ENCODE measurements at places on chromosomes 3 and 15. TPM values are rescaled to one million over a fixed set of nuclear protein-coding genes. Genes with fewer than 3 reads are reported as not detected.
A peak's percentile ranks its signal among the peaks of the same experiment; 100 is the strongest.

DNA sequence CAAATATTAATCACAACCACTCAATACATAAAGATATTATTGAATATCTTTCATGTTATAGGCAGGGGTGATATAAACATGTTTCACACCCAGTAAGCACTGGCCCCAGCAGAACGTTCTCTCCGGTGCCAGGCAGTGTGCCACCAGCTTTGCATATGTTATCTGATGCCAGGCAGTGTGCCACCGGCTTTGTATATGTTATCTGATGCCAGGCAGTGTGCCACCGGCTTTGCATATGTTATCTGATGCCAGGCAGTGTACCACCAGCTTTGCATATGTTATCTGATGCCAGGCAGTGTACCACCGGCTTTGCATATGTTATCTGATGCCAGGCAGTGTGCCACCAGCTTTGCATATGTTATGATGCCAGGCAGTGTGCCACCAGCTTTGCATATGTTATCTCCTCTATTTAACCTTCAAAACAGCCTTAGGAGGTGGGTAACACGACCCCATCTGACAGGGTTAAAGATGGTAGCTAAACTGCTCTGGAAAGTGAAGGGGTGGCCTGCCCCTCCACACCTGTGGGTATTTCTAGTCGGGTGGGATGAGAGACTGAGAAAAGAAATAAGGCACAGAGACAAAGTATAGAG is 6.9 kb downstream of the MUC20 start:
- peak; percentile 49 for DNase-seq

DNA sequence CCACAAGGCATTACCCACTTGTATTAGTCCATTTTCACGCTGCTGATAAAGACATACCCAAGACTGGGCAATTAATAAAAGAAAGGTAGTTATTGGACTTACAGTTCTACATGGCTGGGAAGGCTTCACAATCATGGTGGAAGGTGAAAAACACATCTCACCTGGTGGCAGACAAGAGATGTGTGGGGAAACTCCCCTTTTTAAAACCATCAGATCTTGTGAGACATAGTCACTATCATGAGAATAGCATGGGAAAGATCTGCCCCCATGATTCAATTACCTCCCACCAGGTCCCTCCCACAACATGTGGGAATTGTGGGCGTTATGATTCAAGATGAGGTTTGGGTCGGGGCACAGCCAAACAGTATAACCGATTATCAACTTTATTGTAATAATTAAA is 17.0 kb upstream of the CMC1 start:
- no peak for DNase-seq

TIMP4 gene
- total RNA-seq = 13.2 TPM

DNA sequence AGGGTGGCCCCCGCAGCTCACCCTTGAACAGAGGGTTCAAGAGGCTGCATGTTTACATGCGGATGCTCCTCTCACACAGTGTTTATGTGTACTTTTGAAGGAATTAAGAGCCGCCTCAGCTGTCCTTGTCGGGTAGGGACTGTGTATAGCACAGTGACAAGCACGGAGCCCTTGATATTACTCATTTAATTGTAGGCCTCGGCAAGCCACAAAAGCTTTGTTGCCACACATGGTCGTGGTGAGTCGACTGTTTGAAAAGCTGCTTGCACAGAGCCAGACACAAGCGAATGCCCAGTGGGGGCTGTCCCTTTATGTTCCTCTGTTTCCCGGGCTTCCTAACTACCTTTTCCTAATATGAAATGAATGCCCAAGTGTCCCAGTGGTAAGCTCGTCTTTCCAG is 4.5 kb downstream of the ESYT3 start:
- no peak for DNase-seq

DNA sequence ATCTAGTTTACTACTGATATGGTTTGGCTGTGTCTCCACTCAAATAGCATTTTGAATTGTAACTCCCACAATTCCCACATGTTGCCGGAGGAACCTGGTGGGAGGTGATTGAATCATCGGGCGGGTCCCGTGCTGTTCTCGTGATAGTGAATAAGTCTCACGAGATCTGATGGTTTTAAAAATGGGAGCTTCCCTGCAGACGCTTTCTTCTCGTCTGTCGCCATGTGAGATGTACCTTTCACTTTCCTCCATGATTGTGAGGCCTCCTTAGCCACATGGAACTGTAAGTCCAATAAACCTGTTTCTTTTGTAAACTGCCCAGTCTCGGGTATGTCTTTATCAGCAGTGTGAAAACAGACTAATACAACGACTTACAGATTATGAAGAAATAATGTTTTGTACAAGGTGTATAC is 35.6 kb upstream of the PYDC2 start:
- no peak for DNase-seq

ERC2 gene
- 1.7 TPM for total RNA-seq

MYD88 gene
- total RNA-seq = 25.0 TPM

GRCh38 chr3:194691481-194692283 is 6.0 kb downstream of the FAM43A start:
- peak; percentile 54 for DNase-seq

DNA sequence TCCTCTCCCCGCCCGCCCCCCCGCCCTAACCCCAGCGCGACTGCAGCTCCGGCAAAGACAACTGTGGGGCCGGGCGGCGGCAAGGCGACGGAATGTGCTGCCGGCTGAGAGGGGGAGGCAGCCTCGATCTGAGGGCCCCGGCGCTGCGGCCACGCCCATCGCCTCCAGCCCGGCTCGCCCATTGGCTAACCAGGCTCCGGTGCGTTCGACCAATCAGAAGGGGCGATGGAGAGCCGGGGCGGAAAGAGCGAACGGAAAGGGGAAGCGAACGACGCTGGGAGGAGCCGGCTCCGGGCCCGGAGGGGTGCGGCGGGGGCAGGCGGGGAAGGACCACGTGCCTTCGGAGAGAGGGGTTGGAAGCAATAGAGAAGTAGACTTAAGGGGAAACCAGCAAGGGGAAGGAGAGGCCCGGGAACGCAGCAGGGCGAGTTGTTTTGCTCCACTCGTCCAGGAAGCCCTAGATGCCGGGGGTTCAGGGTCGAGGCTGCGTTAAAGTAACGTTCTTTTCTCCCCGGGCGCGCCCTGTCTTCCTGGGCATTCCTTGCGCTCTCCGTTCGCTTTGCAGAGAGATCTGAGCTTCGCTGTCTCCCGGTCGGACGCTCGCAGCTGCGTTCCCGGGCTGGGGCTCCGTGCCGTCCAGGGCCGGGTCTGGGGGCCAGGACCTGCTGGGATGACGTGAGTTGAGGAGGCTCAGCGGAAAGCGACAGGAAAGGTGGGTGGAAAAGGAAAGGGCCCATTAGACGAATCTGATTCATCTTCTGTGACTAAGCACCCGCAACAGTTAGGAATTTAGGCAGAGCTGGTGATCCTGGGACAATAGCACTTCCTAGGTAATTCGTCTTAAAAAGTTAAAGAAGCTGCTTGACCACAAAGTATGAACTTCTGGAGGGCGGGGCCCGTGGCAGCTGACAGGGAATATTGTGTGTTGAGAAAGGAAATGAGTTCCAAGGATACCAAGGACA is at the start of gene KPNA4:
Gene KPNA4 (minus strand): TSS at position 130 of the 962 bp plus-strand sequence. CDS start 289 bp downstream, outside the sequence.
- DNase-seq = peak; percentile 99

NR1I2 gene
- not detected for total RNA-seq

EBLN2 gene
- 8.3 TPM for total RNA-seq

GRCh38 chr3:55205990-55206389 is 278.1 kb upstream of the LRTM1 start:
- DNase-seq = no peak

- no peak for DNase-seq
Observed at GRCh38 chr15:26698555-26698954, 74.3 kb downstream of the GABRB3 start.

CD96 gene
- total RNA-seq = 1.7 TPM

- no peak for DNase-seq
Observed at GRCh38 chr15:44753345-44753744, 17.0 kb downstream of the TRIM69 start.

DNA sequence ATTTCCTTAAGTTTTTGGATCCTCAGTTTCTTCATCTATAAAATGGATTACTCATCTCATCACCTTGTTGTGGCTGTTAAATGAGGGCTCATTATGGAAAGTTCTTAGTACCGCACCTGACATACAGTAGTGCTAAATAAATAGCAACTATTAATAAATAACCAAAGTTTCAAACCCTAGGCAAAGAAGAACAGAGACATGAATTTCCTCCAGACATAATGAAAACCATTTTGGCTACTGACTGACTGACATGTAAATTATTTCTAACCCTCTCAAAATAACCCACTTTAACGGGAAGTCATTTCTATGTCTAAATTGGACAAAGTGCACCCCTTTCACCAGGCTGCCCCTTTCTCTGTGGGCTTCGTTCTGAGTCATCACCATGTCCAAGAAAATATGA is 17.4 kb upstream of the KLHL6 start:
- no peak for DNase-seq

GRCh38 chr3:123695731-123696640 is 111.1 kb upstream of the HACD2 start:
- no peak for DNase-seq

CHRNA5 gene
- total RNA-seq = 1.8 TPM

DNA sequence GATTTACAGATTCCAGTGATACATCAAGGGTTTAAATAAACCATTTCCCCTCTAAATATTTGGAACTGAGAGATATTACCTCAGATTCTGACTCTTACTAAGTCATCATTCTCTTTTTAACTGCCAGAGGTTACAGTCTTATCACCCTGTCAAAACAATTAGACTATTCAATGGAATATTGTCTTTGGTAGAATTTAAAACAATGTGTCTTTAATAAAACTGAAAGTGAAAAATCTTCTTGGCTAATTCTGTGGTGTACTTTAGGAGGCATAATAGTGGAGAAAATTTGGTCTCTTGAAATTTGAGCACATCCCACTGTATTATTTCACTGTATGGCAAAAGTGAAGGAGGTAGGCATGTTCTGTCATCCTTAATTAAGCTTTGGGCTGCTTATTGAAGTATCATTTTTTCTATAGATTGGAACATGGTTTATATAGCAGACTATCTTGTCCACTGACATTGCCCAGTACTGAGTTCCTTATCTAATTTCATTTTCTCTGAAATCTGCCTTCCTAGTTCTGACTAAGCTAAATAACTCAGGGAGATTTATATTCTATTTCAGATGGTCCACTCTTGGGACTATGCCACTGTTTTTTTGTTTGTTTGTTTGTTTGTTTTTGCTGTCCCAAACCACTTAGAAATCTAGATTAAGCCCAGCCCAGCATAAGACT is 48.0 kb upstream of the UTS2B start:
- DNase-seq = no peak

GRCh38 chr3:19539518-19540392 is 391.4 kb downstream of the KCNH8 start:
- DNase-seq = no peak

- no peak for DNase-seq
Observed at GRCh38 chr15:24878153-24878552, 76.6 kb upstream of the SNRPN start.

DNA sequence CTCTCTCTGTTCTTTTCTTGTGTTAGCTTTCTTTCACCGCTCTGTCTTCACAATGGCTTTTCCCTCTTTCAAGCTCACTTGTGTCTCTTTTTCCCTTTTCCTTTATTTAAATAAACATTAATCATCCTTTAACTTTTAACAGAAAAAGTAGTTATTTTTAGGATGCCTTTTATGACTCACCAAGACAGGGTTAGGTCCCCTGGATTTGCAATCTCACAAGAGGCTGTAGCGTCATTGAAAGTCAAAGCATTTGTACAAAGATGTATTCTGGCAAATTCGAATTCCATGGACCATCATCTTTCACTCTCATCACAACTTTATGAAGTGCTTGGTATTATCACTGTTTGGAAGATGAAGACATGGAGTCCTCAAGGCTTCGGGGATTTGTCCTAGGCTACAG is 34.8 kb upstream of the MCTP2 start:
- DNase-seq = no peak

DNA sequence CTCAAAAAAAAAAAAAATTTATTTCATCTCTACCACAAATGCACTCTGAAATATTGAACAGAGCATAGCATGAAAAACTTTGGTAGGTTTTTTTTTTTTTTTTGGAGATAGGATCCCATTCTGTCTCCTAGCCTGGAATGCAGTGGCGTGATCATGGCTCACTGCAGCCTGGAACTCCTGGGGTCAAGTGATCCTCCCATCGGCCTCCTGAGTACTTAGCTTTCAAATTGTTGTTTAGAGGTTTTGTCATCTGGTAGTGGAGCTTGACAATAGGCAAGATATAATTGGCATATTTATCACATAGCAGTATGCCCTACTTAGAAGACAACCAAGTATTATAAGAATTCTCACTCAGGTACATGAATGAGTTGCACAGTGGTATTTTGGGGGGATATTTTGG is 234.2 kb upstream of the ST8SIA2 start:
- no peak for DNase-seq

GRCh38 chr3:111737706-111738086 is 121.4 kb upstream of the PHLDB2 start:
- DNase-seq = no peak

DNA sequence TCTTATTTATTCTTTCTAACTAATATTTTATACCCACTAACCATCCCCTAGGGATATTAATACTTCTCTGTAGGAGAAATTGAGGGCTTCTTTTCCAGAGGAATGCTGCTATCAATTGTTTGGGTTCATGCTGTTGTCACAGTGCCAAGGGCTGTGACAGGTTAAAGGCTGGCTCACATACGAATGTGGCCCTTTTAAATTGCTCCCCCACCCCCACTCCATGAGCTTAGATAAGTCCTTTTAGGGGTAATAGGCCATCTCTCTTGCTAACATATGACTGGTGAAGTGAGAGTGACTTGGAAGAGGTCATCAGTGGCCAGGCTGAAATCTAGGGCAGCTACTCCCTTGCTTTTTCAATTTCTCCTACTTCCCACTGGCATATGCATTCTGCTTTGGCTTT is 121.9 kb upstream of the DPH6 start:
- DNase-seq = no peak

GRCh38 chr3:13324835-13325501 is 95.2 kb downstream of the NUP210 start:
- DNase-seq = no peak

DNA sequence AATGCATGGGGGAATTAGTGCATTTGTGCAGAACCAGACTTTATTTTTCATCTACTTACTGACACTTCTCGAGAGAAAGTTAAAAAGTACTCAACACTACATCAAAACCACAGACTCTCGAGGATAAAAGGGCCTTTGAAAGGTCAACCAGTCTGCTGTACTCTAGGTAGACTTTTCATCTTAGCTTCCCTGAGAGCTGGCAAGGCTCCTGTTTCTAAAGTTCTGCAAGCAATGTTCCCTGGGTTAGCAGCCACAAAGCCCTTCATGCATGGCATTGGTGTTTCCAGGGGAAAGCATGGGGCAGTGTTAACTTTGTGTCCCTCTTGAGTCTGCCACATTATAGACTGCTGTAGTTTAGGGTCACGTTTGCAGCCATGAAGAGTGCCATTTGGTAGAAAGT is 106.4 kb upstream of the PFN2 start:
- DNase-seq = no peak

DNA sequence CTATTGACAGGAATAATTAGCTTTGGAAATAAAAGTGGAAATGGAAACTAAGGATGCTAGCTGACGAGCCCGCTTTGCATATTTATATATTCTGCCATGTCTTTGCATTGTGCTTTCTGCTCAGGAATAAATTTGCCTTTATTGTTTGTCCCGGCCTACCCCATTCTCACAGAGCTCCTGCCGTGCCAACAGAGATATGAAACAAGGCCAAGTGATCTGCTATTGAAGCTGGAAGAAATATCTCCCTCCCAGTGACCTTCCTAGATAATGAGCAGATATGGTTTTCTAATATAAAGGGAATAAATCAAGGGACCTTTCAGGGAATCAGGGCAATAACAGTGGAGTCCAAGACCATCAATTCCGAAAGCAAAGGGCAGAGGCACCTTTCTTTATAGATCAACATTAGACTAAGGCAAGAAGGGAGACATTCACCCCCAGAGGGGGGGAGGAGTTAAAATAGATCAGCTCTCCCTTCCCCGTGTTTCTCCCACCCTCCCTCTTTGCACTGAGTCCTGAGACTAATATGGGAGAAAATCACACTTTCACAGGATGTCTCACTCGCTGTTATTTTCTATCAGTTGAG is 664.6 kb downstream of the AGBL1 start:
- DNase-seq = no peak

GPR149 gene
- not detected for total RNA-seq
